Stimulated activated CD4-positive, alpha-beta T cell treated with anti-CD3 and anti-CD28 coated beads, TNF-alpha, amount 100 ng/mL, for 24 hours (primary cell): ENCODE measurements at places on chromosomes 11 and 22.

- no peak for DNase-seq
Observed at GRCh38 chr22:36528341-36528740, 625 bp downstream of the EIF3D start.

DNA sequence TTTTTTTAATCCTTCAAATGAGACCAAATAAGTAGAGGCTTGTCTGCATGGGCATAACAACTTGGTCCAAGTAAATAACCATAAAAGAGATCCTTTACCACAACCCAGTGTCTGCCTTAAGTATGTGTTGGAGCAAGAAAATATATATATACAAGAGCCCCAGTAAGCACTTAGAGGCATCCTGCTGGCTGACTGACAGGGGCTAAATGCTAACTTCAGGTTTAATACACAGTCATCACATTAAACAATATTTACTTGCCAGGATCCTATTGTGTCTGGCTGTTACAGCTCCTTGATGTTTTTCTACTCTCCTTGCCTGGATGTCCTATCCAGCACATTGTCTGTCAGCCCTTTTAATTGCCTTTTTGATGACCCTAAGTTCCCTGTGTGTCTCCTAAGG lies 37.5 kb upstream of the MMP20 start:
- DNase-seq, result no peak

- DNase-seq, result no peak
Observed at GRCh38 chr11:134647066-134647743, 235.2 kb upstream of the B3GAT1 start.

- no peak for DNase-seq
Observed at GRCh38 chr11:24383137-24383536, 113.7 kb upstream of the LUZP2 start.

DNA sequence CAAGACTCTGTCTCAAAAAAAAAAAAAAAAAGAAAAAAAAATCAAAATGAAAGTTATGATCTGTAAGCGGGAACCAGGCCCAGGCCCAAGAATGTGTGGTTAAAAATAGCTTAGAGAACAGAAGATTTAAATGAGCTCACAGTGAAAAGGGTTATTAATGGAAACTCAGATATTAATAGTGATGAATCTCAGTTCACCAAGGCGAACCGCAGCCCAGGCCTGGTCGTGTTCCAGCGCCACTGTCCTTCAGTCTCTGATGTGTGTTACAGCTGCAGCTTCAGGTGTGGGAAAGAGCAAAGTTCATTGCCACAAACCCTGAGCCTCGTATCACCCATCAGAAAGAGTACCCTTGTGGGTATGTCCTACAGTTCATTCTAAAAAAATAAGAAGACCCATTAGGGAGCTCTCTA lies 107.1 kb downstream of the GAB2 start:
- DNase-seq, result no peak

DNA sequence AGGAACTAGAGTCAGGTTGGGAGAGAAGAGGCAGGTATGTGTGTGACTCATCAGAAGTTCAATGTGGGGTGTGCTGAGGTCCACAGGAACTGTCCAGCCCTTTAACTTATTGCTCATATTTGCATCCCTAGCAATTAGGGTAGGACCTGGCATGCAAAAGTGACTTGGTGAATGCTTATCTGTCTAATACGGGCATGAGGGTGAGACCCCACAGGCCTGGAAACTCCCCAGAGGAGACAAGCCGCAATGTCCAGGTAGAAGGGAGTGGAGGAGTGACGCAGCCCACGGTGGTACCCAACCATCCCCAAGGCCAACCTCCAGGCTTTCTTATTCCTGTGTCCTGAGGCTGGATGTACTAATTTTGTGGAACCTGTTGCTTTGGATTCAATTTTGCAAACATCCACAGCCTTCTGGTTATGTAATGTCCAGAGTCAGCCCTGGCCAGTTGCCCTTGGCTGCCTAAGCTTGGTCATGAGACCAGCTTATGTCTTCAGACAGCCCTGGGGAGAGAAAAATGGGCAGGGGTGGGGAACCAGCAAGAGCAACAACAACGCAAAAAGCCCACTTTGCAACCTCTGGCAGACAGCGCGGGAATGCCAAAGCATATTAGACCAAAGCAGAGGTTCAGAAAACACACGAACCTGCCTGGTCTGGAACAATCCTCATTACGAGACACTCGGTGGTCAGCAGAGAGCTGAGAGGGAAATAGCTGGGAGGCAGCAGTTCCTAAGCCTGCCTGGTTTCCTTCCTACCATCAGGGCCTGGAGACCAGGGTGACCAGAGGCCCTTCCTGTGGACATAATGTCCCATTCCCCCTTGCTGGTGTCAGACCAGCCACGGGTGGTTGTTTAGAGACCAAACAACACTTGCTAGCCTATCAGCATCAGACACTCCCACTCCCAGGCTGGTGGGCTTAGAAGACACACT lies 49.3 kb downstream of the TIMP3 start:
- no peak for DNase-seq

GRCh38 chr11:18618342-18619025 lies 15.7 kb downstream of the SPTY2D1 start:
- DNase-seq, result no peak

DNA sequence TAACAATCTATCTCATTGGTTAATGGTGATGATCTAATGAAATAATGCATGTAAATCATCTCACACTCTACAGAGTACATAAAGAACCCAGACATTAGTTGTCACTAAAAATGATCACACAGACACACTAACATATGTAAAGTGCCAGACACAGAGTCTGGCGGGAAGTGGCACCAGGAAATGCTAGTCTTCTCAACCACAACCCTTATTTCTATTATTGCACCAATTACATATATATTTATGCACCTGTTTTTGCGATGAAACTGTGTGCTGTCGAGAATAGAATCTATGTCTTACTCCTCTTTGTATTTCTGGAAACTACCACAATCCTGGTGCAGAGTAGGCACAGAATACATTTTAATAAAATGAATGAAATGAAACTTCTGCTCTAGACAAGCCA lies 25.9 kb upstream of the POU2AF3 start:
- DNase-seq, result no peak

GRCh38 chr11:1012740-1013630 lies 23.5 kb downstream of the MUC6 start:
- no peak for DNase-seq

DNA sequence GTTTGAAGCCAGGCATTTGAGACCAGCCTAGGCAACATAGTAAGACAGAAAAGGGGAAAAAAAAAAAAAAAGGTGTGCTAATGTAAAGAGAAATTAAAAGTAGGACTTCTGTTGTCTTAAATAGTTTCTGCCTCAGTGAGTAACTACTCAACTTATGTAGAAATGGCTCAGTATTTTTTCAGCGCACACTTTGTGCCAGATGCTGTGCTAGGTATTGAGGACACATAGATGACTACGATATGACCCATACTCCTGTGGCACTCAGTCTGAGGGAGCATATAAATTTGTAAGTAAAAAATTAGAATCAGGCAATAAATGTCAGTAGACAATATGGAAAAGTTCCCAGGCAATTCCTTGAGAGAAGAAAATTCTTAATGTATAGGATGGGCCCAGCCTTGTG lies 93.9 kb downstream of the YAP1 start:
- no peak for DNase-seq

DNA sequence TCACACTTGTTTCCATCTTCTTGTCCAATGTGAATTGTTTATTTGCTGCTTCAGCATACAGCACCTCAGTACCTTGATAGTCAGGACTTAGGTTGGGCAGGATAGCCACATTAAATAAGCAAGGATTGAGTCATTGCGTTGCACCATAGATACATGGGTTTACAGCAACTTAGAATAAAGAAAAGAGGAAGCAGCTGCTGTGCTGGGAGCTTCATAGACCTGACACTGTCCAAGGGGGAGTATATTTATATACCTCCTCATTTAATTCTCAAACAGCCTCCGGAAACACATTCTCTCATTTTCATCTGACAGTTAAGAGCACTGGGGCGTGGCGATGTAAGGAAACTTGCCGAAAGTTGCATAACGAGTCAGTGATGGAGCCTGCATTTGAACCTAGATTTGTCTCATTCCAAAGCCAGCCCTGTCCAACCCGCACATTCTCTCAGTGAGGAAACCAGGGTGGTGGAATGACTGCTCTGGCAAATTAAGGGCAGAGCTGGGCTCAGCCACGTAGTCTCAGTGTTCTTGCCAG lies 42.2 kb downstream of the UBASH3B start:
- no peak for DNase-seq

DNA sequence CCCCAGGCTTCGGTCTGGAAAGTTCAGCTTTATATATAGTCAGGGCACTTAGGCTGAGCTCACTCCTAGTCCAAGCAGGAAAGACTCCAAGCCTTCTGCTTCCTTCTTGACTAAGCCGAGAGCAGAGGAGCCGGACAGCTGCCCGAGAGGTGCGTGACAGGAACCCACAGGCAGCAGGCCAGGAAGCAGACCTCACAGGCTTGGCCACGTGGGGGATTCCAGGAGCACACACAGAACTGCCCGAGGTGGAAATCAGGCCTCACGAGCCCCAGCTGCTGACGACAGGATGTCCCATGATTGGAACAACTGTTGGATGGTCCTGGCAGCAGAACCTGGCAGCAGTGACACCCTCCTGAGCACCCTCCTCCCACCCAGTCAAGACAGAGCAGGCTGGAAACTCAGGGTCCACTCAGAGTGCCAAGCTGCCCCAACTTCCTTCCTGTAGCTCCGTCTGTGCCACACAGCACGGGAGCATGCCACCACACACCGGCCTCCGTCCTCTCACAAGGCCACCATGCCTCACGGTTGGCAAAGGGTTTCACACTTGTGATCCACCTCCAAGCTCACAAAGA lies 5.4 kb downstream of the PLA2G6 start:
- DNase-seq, result no peak

DNA sequence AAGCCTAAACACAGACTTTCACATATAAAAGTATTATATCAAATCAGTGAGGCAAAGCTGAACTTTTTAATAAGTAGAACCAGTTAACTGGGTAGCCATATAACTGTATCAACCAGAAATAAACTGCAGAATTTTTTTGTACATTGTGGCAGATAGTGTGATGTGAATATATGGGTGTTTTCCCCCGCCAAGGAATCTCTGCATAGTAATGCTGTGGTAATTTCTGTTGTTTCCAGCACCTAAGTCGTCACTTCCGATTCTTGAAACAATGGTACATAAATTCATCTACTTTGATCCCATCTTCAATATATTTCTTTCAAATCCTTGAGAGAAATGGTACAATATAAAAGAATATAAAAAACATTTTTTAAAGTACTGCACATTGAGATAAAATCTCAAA lies 39.6 kb downstream of the NARS2 start:
- no peak for DNase-seq

- no peak for DNase-seq
Observed at GRCh38 chr11:123330948-123331347, 99.1 kb upstream of the GRAMD1B start.

- DNase-seq, result no peak
Observed at GRCh38 chr11:114440971-114441763, 1.9 kb downstream of the REXO2 start.

GRCh38 chr22:42862045-42862734 lies 5.1 kb upstream of the ARFGAP3 start:
- no peak for DNase-seq

GRCh38 chr11:1767399-1768140 lies 3.8 kb upstream of the CTSD start:
- no peak for DNase-seq

- no peak for DNase-seq
Observed at GRCh38 chr11:6219359-6219758, 14.0 kb downstream of the C11orf42 start.
